ENCODE measurements at places on chromosomes 1 and 21.

DNA sequence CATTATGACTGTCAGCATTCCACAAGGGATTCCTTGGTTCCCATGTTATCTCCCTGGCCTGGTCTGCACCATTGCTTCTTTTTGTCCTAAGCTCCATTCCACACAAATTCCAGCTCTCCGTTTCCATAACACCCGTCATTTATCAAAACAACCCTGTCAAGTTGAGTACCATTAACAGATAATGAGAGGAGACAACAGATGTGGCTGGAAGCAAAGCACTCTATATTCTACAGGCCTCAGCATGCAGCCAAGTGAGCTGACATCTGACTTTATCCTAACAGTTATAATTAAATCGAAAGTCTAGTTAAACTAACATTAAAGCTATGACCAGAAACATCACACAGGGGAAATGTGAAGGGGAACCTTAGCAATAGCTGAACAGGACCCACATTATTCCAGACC, 110.4 kb downstream of the RERE start:
- peak; percentile 65 for DNase-seq

DNA sequence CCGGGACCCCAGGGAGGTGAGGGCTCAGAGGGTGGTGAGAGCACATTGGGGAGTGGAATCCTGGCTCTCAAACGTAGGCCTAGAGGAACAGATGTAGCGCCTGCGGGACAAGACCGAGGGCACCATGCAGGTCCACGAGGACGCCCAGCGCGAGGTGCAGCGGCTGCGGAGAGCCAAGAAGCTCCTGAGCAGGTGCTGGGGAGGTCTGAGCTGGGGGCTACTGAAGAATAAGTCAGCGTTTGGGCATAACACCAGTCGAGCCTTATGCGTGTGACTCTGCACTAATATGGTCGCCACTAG, 2.6 kb upstream of the NBPF3 start:
- DNase-seq = no peak

GRCh38 chr1:9544926-9545325, 5.7 kb downstream of the SLC25A33 start:
- DNase-seq = no peak

GRCh38 chr1:15531003-15531402, 4.4 kb downstream of the DNAJC16 start:
- DNase-seq = no peak

GRCh38 chr1:239976130-239976968, 115.3 kb upstream of the FMN2 start:
- peak; percentile 57 for DNase-seq

GRCh38 chr1:38806090-38806489, 53.5 kb downstream of the RRAGC start:
- no peak for DNase-seq

DNA sequence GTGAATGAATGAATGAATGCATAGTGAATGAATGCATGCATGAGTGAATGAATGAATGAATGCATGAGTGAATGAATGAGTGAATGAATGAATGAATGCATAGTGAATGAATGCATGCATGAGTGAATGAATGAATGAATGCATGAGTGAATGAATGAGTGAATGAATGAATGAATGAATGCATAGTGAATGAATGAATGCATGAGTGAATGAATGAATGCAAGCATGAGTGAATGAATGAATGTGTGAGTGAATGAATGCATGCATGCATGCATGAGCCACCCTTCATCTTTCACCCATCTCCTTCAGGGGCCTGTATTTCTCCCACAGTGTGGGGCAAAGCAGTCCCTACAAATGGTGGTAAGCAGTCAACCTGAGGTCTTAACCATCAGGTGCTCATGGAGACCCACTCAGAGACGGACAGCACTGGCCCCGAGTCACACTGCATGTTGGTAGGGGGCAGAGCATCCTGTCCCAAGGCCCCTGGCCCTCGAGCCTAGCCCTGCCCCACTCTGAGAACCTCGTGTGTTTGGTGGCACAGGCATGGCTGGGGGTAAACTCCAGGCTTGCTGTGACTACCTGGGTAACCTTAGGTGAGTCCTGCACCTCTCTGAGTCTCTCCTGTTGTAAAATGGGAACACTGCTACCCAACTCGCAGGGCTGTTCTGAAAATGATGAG, 28.0 kb upstream of the PAX7 start:
- DNase-seq = no peak

GRCh38 chr1:172928412-172928811, 122.3 kb downstream of the TNFSF18 start:
- DNase-seq = peak; percentile 92

- no peak for DNase-seq
Measured at GRCh38 chr1:30915491-30916230, 7.1 kb upstream of the SDC3 start.

DNA sequence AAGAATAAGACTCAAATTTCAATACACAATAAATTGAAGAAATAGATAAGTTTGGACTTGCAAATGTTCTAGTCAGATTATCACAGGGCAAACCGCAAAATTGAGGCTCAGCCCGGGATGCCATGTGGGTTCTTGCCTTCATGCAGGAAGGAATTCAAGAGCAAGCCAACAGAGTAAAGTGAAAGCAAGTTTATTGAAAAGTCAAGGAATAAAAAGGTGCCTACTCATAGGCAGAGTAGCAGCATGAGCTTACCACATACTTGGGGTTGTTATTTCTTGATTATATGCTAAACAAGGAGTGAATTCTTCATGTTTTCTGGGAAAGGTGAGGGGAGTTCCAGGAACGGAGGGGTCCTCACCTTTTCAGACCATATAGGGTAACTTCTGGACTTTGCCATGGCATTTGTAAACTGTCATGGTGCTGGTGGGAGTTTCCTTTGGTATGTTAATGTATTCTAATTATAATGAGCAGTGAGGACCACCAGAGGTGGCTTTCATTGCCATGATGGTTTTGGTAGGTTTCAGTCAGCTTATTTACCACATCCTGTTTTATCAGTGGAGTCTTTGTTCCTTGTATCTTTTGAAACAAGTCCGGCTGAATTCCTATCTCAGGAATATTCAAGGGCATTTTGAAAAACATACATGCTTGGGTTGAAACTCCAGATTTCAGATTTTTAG, 2.0 kb upstream of the OR2AK2 start:
- DNase-seq = no peak

Measured in AG10803 (cell line).